Daoy (cell line): ENCODE measurements at places on chromosomes 12 and 14.

GRCh38 chr12:54419088-54419887 is at the start of gene ITGA5:
Gene ITGA5 (minus strand): TSS chr12:54419266. CDS start chr12:54419198, 68 bp downstream.
- peak; percentile 77 for DNase-seq

DNA sequence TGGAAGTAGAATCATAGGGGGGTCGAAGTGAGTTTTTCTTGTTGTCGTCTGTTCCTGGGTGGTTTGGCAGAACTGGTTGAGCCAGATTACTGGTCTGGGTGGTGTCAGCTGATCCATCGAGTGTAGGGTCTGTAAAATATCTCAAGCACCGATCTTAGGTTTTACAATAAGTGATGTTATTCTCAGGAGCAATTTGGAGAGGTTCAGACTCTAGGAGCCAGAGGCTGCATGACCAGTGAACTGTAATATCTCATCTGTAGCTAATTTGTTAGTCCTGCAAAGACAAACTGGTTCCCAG is 9.7 kb upstream of the SERPINA1 start:
- no peak for DNase-seq

GRCh38 chr14:22841311-22841710 is 4.9 kb downstream of the MMP14 start:
- DNase-seq: no peak

DNA sequence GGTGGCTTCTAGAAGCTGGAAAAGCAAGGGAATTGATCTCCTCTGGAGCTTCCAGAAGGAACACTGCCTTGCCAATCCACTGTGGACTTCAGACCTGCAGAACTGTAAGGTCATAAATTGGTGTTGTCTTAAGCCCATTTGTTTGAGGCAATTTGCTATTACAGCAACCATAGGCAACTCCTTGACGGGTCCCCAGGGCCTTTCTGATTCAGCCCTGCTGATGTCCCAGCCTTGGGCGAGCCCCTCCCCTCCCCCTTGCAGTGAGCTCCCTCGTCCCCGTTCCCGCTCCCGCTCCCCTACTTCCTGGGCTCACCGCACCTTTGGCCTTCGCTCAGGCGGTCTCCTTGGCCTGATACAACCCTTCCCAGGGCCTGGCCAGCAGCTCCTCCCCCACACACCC is 18.9 kb upstream of the DIO3 start:
- DNase-seq: no peak

GRCh38 chr14:51479584-51480325 is 172.0 kb upstream of the FRMD6 start:
- DNase-seq: no peak
